Central memory CD8-positive, alpha-beta T cell (primary cell): ENCODE measurements at places on chromosomes 6 and 20.

GRCh38 chr6:122735582-122735981, 43.9 kb upstream of the FABP7 start:
- no peak for DNase-seq

DNA sequence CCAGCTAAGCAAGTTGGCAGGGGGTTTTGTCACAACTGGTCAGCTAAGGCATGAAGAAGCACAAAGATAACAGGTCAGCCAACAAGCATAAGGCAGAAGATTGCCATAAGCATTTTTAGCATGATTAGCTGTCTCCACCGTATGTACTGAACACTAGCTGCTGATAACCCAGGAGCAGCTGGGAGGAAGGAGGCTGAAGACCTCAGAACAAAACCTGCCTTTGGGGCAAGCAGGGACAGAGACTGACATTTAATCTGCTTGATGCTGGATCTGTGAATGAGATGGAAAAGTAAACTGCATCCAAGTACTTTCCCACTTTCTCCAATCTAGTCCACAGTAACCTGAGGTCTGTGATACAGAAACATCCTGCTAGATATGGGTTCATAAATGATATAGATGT, 353.0 kb upstream of the MAP3K7 start:
- no peak for DNase-seq

- DNase-seq: peak; percentile 66
Measured at GRCh38 chr6:90294989-90295853, 1.4 kb downstream of the BACH2 start.

- DNase-seq: no peak
Measured at GRCh38 chr6:14108571-14109410, 8.8 kb upstream of the CD83 start.

DNA sequence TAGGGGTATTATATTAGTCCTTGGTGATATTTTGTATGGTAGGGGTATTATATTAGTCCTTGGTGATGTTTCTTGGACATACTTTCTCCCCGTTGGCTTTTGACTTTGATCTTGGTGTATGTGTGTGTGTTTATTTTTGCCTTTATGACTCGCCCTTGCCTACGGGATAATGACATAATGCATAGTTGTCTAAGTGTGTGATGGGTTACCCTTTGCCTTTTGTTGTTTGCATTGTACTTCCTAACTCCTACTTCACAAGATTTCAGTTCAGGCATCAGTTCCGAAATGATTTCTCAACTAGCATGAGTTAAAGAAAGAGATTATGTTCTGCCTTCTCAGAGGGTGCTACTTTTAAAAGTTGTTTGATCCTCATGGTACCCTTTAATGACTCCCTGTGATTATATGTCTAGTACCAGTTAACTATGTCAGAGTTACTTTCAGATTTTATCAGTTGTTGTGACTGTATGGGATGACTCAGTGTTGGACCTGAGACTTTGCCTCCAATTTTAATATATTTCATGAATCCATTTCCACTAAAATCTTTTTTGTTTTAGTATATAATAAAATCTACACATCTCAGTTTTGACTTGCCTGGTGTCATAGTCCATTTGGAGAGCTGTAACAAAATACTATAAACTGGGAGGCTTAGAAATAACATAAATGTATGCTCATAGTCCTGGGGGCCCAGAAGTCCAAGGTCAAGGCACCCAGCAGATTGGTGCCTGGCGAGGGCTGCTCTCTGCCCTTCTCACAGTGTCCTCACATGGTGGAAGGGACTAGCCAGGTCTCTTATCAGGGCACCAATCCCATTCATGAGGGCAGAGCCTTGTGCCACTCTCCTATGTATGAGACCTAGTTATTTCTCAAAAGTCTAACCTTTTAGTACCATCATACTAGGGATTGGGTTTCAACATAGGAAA, 34.1 kb downstream of the CDYL start:
- DNase-seq: no peak

DNA sequence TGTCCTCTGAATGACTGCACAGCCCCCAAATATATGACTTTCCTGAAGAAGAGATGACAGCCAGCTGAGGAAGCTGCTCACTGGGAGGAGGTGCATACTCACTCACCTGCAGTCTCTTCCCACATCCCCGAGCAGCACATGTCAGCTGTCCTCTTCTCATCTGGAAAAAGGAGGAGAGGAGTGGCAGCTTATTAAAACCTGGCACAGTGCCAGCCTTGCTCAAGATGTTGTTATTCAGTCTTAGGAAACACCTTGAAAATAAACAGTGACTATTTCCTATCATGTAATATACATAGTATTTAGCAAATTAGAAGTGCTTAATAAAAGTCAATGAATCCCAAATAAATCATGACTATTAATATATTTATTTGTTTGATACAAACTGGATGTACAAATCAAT, 232.9 kb downstream of the EPM2A start:
- DNase-seq: no peak

DNA sequence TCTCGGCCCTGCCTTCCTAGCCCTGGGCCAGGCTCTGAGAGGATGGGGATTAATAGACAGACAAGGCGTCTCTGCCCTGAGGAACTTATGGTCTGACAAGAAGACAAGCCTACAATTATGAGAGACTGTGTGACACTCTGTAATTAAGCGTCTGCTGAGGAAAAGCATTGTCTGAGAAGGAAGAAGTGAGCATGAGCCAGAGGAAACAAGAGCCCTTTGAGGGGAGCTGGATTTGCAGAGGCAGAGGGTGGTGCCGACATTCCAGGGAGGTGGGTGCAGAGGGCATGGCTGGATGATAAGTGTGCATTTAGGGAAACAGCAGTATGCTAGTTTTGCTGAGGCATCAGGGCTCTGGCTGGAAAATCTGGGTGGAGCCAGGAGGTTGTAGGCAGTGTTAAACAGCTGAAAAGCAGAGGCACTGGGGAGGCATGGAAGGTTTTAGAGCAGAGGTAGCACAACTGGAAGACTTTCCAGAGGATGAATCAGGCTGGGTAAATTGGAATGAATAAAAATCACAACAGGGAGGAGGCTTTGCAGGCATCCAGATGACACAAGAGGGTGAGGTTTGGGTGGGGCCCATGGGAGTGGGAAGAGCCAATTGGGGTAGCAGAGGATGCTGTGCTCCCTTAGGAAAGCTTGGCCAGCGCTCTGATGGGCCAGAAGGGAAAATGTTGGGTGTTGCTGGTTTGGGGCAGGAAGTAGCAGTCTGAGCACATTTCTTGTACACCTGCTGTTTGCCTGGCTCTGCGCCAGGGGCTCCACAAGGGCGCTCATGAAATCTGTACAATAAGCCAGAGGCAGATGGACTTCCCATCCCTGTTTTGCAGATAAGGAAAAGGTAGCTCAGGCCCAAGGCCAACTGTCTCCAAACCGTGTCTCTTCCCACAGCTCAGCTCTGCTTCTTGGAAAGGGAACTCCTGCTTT, 74.0 kb upstream of the MYL9 start:
- DNase-seq: no peak

DNA sequence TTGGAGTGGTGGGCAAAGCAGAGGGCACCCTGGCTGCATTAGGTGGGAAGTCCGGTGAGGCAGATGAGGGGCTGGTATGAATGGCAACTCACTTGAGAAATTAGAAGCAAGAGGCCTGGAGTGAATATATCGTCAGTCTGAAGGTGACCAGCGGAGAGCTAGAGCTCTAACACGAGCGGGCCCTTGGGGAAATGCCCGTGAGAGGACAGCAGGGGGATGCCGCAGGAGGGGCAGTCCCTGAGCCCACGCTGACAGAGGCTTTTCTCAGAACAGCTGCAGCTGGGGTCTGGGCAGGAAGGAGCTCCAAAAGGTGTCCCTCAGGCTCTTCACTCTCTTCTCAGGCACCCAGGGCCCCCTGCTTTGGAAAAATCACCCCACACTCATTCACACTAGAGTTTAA, 32.0 kb upstream of the CD93 start:
- no peak for DNase-seq

DNA sequence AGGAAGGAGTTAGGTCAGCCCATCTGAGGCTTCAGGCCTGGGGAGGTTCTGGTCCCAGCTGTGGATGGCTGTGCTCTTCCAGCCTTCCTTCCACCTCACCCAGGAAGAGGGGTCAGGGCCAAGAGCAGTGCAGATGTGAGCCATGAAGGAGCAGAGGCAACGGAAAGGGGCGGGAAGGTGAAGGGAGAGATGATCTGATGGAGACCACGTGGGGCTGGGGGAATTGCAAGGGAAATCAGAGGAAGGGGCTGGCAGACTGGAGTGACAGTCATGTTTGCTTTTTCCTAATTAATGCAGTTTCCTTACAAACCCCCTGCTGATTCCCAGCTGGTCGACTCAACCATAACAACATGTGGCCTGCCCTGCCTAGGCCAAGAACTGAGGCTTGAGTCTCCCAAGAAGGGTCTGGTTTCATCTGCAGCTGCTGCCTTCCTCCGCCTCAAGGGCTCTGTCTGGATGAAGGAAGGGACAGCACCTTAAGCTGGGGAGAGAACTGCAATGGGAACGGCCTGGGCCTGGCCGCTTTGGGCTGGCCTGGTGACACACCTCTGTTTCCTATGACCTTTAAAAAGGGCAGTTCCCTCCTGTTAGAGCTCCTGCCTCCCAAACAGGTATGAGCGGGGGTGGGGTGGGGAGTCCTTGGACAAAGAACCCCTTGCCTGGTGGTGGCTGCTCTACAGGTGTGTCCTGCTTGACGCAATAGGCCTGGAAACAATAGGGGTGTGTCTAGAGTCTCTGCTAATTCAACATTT, 7.8 kb upstream of the MRPS18A start:
- DNase-seq: no peak

- no peak for DNase-seq
Measured at GRCh38 chr20:51171141-51171540, 148.2 kb upstream of the KCNG1 start.

DNA sequence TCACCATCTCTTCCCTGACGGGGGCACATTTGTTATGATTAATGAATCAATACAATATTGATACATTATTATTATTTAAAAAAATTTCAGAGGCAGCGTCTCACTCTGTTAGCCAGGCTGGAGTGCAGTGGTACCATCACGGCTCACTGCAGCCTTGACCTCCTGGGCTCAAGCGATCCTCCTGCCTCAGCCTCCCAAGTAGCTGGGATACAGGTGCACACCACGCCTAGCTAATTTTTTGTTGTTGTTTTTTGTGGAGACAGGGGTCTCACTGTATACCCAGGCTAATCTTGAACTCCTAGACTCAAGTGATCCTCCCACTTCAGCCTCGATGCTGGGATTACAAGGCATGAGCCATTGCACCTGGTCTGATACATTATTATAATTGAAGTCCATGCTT, 4.9 kb upstream of the SRC start:
- no peak for DNase-seq

- DNase-seq: no peak
Measured at GRCh38 chr20:3786126-3786484, 435 bp downstream of the CENPB start.

GRCh38 chr20:32914031-32914430, 55.3 kb downstream of the EFCAB8 start:
- DNase-seq: no peak

GRCh38 chr20:41411391-41411847, 44.8 kb upstream of the EMILIN3 start:
- DNase-seq: no peak

- DNase-seq: no peak
Measured at GRCh38 chr6:54805077-54805476, 41.5 kb upstream of the FAM83B start.

GRCh38 chr6:168121303-168121665, 42.3 kb upstream of the FRMD1 start:
- no peak for DNase-seq

DNA sequence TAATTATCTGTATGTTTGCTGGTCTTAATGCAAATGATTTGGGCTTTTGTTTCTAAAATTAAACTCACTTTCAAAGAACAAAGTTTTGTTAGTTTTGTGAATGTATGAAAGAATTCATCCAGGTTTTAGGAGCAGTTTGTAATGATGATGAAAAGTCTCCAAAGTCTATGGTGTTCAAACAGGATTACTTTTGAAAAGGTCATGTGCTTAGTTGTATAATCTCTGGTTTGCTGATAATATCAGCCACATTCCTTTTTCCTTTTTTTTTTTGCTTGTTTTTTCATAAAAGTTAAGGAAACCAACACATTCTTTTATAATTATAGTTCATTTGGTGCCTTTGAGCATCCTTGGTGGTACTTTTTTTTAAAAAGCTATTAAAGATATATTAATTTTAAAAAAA, 88.9 kb downstream of the RTN4IP1 start:
- DNase-seq: no peak

DNA sequence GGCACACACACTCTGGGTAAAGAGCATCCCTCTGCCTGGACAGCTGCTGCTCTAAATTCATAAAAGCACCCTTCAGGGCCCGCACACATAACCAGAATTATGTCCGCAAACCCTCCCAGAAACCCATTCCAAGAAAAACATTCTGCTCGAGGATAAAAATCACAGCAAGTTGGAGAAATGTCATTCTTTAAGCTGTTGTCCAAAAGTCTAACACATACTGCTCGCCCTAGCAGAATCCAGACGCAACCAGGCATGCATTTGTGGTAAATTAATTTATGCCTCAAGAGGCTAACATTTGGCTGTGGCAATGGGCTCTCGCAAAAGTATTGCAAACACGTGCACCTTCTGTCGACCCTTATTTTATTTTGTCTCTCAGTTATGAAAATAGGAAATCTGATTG, 116.1 kb upstream of the INSM1 start:
- no peak for DNase-seq

- no peak for DNase-seq
Measured at GRCh38 chr20:13265941-13266340, 44.9 kb downstream of the ISM1 start.

- no peak for DNase-seq
Measured at GRCh38 chr20:39849664-39850063, 839.4 kb downstream of the MAFB start.

- no peak for DNase-seq
Measured at GRCh38 chr6:32940656-32941213, at the start of gene HLA-DMB. HLA-DMB (minus strand) TSS chr6:32941028; CDS start chr6:32940807, 221 bp downstream.

DNA sequence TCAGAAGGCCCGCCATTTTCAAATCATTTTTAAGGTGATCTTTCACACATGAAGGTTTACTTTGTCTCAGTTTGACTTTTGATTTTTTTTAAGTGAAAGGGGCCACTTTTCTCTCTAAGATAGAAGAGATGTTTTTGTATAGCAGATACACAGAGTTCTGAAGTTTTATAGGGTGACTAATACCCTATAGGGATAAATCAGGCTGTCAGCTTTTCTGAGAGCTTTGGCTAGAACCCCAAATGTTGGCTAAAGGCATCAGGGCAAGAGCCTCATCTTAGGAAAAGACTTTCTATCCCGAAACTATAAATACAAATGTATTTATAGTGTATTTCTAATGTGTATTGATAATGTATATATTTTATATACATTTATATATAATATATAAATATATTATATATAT, 181.4 kb downstream of the TBX18 start:
- DNase-seq: no peak

- no peak for DNase-seq
Measured at GRCh38 chr6:141437011-141437410, 695.7 kb upstream of the GJE1 start.

GRCh38 chr20:3586093-3586492, 77.1 kb downstream of the GFRA4 start:
- DNase-seq: no peak

GRCh38 chr6:51926125-51926524, 161.3 kb downstream of the PKHD1 start:
- DNase-seq: no peak

- DNase-seq: no peak
Measured at GRCh38 chr20:62982124-62983075, 24.4 kb downstream of the BHLHE23 start.
